Fibroblast of the aortic adventitia (primary cell): ENCODE measurements at places on chromosomes 1 and 21. TPM values are rescaled to one million over a fixed set of nuclear protein-coding genes. Genes with fewer than 3 reads are reported as not detected.

Gene ELAVL4
- total RNA-seq: not detected in 2 replicates

Gene PTCH2
- 0.36 and 0.57 TPM in 2 replicates for total RNA-seq

Gene PLEKHA6
- total RNA-seq: 3.6 and 5.1 TPM in 2 replicates

Gene IGSF3
- 0.27 TPM in 1 of 2 replicates, not detected in the other for total RNA-seq
